ENCODE measurements at places on chromosomes 3 and 15.
A peak's percentile ranks its signal among the peaks of the same experiment; 100 is the strongest.

DNA sequence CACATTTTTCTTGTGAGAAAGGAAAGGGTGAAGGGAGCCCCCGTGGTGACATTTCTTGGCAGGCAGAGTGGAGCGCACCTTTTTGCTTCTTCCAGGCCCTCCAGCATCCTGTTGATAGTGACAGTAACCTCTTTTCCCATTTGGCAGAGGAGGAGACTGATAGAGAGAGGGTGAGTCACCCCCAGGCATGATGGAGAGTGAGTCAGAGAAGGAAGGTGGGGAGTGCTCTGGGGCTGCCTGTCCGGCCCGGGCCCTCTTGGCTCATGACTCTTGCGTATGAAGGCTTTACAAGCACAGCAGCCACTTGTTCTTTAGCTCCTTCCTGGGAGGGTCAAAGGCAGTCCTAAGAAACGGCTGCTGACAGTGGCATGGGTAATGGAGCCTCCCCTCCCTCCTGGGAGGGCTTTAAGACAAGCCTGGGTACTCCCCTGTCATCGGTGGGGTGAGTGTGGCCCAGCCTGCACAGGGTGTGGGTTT lies 16.0 kb downstream of the ANKRD63 start:
- DNase-seq: no peak

- DNase-seq: no peak
Observed at GRCh38 chr3:128884992-128885391, 5.6 kb downstream of the ACAD9 start.

- no peak for DNase-seq
Observed at GRCh38 chr15:101556273-101556672, 66.8 kb upstream of the PCSK6 start.

- no peak for DNase-seq
Observed at GRCh38 chr3:81434161-81434560, 327.3 kb downstream of the GBE1 start.

DNA sequence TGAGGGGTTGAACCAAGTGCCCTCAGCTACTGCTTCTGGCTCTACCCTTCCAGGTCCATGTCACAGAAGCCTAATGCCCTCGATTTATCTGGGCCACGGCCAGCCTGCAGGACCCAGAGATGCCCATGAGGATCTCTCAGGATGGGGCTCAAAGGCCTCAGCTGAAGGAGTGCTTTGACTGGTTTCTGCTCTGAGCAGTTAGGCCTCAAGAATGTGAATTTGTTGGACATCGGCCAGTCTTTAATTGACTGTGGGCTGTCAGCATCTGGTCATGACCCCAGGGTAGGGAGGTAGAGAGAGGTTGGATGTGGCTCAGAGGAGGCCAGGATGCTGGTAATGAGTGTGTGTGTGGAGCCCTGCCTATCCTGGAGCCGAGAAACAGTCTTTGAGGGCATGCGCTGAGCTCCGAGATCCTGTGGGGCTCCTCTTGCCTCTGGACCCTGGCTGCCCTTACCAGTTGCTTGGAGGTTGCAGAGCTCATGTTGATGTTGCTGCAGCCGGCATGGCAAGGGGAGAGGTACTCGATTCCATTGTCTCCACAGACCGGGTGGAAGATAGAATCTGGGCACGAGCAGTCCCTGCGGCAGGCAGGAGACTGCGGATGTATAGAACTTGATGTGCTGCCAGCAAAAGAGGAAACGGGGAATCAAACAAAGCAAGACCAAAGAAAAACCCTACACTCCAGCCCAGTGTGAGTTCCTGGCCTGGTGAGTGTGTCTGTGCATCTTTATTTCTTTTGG lies 49.1 kb upstream of the RAB6B start:
- no peak for DNase-seq

GRCh38 chr3:39385456-39386090 lies 2.4 kb downstream of the SLC25A38 start:
- DNase-seq: no peak

DNA sequence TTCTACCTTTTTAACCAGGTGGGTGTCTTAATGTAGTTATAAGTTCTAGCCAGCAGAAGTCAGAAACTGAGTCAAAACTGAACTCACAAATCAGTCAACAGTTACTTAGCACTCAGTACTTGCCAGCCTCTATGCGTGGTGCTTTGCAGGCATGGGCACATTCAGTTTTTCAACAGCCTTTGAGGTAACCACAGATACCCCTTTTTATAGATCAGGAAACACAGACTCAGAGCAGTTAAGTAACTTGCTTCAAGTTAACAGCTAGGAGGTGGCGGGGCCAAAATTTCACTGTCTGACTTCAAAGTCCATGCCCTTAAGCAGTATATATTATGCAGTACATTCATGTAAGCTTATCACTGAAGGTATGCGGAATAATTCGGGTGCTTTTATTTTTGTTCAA lies 139.4 kb downstream of the FHIT start:
- DNase-seq: peak; percentile 71

Measured in GM12865 (cell line).